NCI-H446 (cell line): ENCODE measurements at places on chromosomes 12 and 14.

GRCh38 chr12:58314610-58315009, 373.2 kb downstream of the ATP23 start:
- DNase-seq: no peak

DNA sequence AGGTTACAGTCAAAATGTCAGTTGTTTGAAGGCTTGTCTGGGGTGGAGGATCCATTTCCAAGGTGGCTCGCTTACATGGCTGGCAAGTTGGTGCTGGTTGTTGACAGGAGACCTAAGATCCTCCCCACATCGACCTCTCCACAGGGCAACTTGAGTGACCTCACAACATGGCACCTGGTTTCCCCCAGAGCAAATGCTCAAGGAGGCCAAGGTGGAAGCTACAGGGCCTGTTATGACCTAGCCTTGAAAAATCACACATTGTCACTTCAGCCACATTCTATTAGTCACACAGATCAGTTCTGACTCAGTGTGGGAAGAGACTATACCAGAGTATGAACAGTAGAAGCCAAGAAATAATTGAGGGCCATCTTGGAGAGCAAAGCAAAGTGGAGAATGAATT, 11.3 kb upstream of the GNG2 start:
- DNase-seq: no peak

DNA sequence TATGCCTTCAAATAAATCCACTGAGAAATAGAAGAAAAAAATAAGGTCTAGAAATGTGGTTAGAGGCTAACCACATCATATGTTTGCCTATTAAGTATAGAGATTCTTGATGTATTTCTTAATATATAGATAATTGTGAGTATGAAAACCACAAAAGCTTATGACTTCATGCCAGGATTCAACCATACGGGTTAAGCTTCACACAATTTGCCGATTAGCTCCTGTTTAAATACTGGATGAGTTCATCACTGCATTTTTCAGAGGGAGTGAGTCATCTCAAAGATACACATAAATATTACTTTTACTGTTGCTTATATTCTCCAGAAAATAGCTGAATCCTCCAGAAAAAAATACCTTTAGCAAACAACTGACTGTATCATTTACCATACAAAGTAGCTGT, 79.6 kb downstream of the RPL10L start:
- no peak for DNase-seq

DNA sequence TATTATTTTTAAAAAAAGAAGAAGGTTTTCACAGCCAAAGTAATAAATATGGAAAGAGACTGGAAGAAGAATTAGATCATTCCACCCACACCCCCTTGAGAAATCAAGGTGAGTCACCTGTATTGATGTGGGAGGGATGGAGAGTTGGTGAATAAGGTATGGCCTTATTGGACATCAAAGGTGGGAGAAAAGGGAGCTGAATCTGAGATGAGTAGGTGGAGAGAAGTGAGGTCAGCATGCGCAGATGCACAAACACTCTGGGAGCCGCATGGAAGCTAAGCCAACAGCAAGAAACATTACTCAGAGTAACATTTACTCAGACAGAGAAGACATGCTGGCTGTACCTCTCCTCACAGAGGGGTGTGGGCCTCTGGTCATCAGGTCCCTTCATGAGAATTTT, 113.1 kb upstream of the FOXG1 start:
- DNase-seq: no peak

GRCh38 chr14:87934185-87934584, 58.8 kb downstream of the GALC start:
- DNase-seq: no peak

- no peak for DNase-seq
Measured at GRCh38 chr14:35353409-35354172, 51.0 kb downstream of the NFKBIA start.

- no peak for DNase-seq
Measured at GRCh38 chr12:122651520-122652224, 51.5 kb downstream of the HCAR2 start.

- DNase-seq: no peak
Measured at GRCh38 chr12:103012884-103013283, 55.4 kb downstream of the ASCL1 start.

DNA sequence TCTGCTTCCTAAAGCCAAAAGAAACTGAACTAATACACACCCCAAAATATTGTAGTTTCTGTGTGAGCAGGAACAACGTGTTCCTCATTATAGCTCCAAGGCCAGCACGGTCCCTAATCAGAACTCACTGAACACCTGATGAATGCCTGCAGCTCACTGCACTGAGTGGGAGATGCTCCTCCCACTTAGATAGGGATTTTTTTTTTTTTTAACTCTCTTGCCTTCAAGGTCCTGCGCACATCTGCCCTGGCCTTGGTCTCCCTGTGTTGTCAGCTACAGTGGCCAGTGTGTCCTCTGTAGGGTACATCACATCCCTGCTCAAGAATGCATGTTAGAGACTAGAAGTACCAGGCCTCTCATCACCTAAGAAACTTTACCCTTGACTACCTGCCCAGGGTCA, 44.3 kb upstream of the TMPO start:
- DNase-seq: no peak

GRCh38 chr12:12028668-12029402, 41.9 kb upstream of the BCL2L14 start:
- no peak for DNase-seq

GRCh38 chr12:3316776-3317480, 174.1 kb upstream of the PRMT8 start:
- no peak for DNase-seq

- DNase-seq: no peak
Measured at GRCh38 chr12:90404071-90404470, 550.9 kb downstream of the CCER1 start.

DNA sequence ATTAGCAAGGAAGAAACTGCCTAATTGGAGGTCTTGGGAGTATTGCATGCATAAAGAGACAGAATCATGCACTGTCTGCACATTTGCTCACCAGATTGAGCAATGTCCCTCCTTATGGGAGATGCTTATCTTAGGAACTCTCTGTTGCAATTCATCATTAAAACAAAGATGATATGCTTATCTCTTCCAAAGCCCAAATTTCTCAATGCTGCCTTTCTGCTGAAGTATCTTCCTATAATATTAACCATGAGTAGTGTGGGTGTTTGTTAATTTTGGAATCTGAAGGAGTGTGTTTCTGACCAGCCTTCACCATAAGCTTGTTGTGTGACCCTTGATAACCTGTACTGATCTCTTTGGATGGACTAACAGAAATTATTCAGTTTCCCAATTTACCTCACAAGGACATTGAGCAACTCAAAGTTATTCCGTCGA, 1257.6 kb upstream of the FLRT2 start:
- no peak for DNase-seq

DNA sequence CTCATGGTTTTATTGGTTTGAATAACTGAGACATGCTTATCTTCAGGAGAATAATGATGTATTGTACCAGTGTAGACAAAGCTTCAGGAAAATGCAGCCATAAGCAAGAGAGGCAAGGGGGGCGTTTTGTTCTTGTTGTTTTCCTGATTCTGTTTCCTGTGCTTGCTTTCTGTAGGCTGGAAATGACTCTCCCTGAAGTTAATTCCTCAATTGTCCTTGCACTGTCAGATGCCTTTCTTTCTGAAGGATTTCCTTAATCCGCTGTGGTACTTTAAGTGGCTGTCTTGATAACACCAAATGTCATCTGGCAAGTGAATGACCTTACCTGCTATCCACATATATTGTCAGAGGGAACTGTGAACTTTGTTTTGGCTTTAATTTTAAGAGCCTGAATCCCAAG, 220.0 kb downstream of the NEDD1 start:
- DNase-seq: no peak

DNA sequence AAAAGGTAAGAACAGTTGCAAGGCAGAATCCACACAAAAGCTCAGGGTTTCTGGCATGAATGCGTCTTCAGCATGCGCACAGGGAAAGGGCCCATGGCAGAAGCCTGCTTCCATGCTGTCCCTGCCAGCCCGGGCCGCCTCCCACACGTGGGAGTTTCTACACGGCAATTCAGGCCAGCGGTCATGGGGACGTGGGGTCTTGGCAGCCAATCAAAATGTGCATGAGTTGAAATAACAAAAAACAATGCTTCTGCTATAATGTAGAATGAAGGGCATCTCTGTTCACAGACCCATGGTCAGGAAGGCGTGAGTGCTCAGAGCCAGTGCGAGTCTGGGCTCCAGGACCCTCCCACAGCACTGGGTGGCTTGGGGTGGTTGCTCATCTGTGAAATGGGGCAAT, 28.6 kb downstream of the AMN start:
- no peak for DNase-seq

DNA sequence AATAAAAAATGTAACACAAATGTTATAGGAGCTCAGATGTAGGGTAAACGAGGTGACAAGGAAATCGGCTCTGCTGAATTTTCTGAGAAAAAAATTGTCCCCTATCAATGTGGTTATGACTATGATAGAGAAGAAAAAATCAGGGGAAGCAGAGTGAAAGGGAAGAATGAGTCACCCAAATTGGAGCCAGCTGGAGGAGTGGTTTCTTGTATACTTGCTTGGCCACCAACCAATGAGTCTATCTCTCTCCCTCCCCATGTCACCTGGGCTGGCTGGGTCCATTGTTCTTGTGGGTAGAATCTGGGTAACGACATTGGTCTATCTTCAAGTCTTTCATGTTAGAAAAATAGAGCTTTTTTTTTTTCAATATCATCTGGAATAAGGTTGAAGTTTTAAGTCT, 196.6 kb upstream of the FLRT2 start:
- DNase-seq: no peak

DNA sequence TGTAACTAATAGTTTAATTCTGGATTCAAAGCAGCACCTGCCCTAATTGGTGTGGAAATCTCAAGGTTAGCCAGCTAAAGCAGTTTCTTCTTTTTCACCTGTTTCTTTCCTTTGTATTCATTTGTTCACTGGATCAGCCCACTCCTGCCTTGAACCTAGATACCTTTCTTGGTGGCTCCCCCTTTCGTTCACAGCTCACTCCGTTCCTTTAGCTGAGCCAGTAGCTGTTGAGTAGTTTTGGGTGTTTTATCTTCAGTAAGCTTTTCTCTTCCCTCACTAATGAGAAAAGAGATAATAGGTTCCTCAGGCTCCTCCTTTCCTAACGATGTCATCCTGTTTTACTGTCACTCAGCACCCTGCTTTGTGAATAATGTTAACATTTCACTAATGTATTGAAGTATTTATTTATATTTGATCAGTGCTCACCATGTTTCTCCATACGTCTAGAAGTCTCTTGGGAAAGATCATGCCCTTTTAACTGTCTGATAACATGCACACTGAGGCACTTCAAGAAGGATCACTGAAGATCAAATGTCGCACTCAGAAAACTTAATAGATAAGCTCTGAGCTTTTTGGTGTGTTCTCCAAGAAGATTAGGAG, 121.1 kb downstream of the TGFB3 start:
- no peak for DNase-seq

DNA sequence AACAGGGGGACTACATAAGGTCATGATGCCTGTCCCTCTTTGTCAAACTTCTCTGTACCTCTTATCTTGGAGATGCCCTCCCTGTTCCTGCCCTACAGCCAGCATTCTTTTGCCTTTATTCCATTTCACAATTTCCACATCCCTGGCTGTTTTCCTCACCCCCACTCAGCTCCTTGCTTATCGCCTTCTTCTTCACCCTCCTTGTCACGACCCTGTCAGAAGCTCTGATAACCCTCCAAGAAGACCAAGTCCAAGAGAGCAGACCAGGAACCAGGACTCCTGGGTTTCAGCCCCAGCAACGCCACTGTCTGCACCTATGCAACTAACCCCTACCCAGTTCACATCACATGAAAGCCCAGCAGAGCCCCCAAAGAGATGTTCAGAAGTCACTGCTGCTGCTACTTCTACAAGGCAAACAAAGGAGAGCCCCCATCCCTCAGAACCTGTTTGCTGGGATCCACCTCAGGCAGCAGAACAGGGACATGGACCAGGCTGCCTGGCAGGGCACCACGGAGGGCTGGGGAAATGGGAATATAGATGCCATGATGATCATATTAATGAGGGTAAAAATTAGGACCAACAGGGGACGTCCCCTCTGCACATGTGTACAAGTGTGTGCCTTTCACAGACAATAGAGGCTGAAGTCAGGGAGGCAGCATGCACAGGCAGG, 92.8 kb downstream of the SINHCAF start:
- no peak for DNase-seq

- no peak for DNase-seq
Measured at GRCh38 chr12:3139760-3140159, 62.6 kb downstream of the TSPAN9 start.

- DNase-seq: no peak
Measured at GRCh38 chr12:123160801-123161487, 10.1 kb upstream of the PITPNM2 start.

GRCh38 chr12:15052691-15053090, 79.8 kb downstream of the PDE6H start:
- no peak for DNase-seq

- no peak for DNase-seq
Measured at GRCh38 chr14:77844802-77845201, 44.9 kb downstream of the ADCK1 start.

DNA sequence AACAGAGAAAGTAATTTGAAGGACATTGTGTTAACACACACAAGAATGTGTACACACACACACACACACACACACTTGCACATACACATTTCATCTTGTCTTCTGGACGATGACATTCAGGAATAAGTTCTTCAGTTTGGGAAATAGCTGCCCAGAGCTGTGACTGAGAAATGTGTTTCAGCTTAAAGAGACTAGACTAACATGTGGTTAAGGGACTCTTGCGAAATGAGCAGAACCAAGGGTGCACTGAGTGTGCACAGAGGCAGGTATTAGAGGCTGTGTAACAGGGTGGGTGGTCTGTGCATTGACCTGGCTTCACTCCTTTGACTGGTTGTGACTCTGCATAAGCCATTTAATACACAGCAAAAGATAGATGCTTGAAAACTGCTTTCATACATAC, 29.4 kb upstream of the KCNA5 start:
- DNase-seq: no peak

GRCh38 chr12:64008596-64008995, 164.1 kb downstream of the SRGAP1 start:
- DNase-seq: no peak

DNA sequence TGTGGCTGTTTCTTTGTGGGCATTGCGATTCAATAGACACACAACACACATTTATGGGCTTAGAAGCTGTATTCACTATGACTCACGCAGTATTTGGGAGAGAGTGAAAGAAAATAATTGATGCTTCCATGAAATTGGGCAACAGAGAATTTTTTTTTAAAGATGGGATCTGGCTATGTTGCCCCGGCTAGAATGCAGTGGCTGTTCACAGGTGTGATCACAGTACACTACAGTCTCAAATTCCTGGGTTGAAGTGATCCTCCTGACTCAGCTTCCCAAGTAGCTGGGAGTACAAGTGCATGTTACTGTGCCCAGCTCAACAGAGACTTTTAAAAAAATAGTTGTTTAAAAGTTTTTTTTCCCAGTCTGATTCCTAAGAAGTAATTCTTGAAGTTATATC, 146.3 kb downstream of the APAF1 start:
- DNase-seq: no peak
